Progenitor cell of endocrine pancreas (in vitro differentiated cells): ENCODE measurements at places on chromosomes 7 and 10. TPM values are rescaled to one million over a fixed set of nuclear protein-coding genes. Genes with fewer than 3 reads are reported as not detected.

The AGR2 gene
- total RNA-seq = 25.8 and 56.3 TPM in 2 replicates

The ZPBP gene
- total RNA-seq = not detected in 2 replicates

The CDC14C gene
- total RNA-seq = 0.22 TPM in 1 of 2 replicates, not detected in the other

The CFAP46 gene
- total RNA-seq = 12.5 and 15.4 TPM in 2 replicates

The GNAT3 gene
- not detected in 2 replicates for total RNA-seq

The AASS gene
- total RNA-seq = 70.2 and 76.3 TPM in 2 replicates

The SPDYE2B gene
- total RNA-seq = not detected in 2 replicates

The NEBL gene
- total RNA-seq = 13.2 and 17.2 TPM in 2 replicates

The JCAD gene
- total RNA-seq = 13.4 and 15.8 TPM in 2 replicates

- DNase-seq = no peak
- no peak overlapping the region for H3K27ac ChIP-seq
- no peaks in the 10 kb centered on the region for H3K27me3 ChIP-seq
- peaks cover 5% of the 10 kb centered on the region for H3K4me1 ChIP-seq
These were observed 37.8 kb downstream of the DPCD start for GRCh38 chr10:101625821-101626412.

GRCh38 chr7:150755473-150756099 lies 18.4 kb downstream of the GIMAP5 start:
- H3K27ac ChIP-seq = no peak overlapping the region
- H3K36me3 ChIP-seq = no peaks in the 10 kb centered on the region
- DNase-seq = no peak
- H3K4me1 ChIP-seq = no peaks in the 10 kb centered on the region

- H3K4me1 ChIP-seq = peaks cover 12% of the 10 kb centered on the region
- DNase-seq = no peak
- no peak overlapping the region for H3K4me3 ChIP-seq
- peaks cover 22% of the 10 kb centered on the region for H3K27me3 ChIP-seq
- H3K36me3 ChIP-seq = no peaks in the 10 kb centered on the region
These were observed 59.3 kb downstream of the MKI67 start for GRCh38 chr10:128066870-128067382.

GRCh38 chr7:92835851-92836488 lies 403 bp downstream of the CDK6 start:
- peaks cover 22% of the 10 kb centered on the region for H3K4me1 ChIP-seq
- DNase-seq = no peak
- H3K27me3 ChIP-seq = peaks cover 37% of the 10 kb centered on the region
- peaks cover 1% of the 10 kb centered on the region for H3K36me3 ChIP-seq
- peak overlapping the region; percentile 94 for H3K27ac ChIP-seq

GRCh38 chr7:77200542-77200941 lies 923 bp upstream of the FGL2 start:
- no peak overlapping the region for H3K4me3 ChIP-seq
- H3K36me3 ChIP-seq = no peaks in the 10 kb centered on the region
- H3K27me3 ChIP-seq = peaks cover 9% of the 10 kb centered on the region
- H3K27ac ChIP-seq = no peak overlapping the region
- peaks cover 10% of the 10 kb centered on the region for H3K4me1 ChIP-seq

DNA sequence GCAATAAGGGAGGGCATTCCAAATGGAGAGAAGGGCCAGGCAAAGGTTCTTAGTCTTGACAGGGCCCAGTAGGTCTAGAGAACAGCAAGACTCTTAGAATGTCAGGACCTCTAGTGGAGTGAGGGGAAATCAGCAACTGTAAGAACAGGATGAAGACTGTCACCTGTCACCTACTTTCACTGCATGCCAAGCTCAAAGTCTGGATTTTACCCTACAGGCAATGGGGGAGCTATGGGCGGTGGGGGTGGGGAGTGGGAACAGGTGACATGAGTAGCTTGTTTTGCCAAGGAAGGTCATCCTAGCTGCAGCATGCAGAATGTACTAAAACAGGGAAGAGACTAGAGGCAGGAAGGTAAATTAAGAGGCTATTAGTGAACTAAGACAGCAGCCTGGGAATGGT lies 18.3 kb downstream of the GOT1 start:
- H3K27me3 ChIP-seq = no peaks in the 10 kb centered on the region
- no peak overlapping the region for H3K27ac ChIP-seq
- H3K36me3 ChIP-seq = peaks cover 14% of the 10 kb centered on the region
- no peak for DNase-seq

GRCh38 chr7:5197811-5198210 lies 7.8 kb downstream of the WIPI2 start:
- no peak overlapping the region for H3K4me3 ChIP-seq
- peaks cover 19% of the 10 kb centered on the region for H3K36me3 ChIP-seq
- H3K27ac ChIP-seq = no peak overlapping the region
- DNase-seq = no peak
- H3K4me1 ChIP-seq = peaks cover 5% of the 10 kb centered on the region

DNA sequence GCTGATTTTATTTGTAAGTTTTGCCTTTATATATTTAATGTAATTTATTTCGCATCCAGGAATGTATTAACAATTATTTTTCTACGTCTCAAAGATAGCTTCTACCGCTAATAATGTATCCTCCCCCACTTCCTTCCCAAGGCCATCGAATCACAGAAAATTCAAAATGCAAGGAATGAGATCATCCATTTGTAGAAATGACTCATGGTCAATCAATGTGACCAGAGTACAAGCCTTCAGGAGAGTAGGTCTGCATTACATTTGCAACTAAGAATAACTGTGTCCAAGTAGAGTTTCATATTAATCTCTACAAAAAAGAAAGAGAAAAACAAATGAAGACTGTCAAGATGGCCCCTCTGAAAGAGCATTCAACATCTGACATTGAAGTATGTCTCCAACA lies 205.9 kb upstream of the PHF14 start:
- DNase-seq = no peak
- H3K4me1 ChIP-seq = no peaks in the 10 kb centered on the region
- H3K27me3 ChIP-seq = no peaks in the 10 kb centered on the region

DNA sequence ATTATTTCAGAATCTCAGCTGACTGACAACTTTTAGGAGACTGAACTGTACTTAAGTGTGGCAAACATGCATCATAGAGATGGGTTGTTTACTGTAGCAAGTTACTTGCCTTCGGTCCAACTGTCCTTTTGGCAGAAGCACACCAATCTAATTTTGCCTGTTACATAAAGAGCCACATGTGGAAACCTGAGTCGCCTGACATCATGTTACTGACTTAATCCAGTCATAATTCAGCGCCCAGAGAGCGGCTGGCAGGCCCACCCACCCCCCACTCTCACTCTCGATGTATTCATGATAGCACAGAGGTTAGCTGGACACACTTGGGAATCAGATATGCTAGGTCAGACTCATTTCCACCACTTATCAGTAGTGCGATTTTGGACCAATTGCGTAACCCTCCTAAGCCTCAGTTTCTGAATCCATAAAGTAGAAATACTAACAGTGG lies 57.3 kb upstream of the CAPZA2 start:
- H3K27ac ChIP-seq = no peak overlapping the region
- no peak overlapping the region for H3K4me3 ChIP-seq
- no peak for DNase-seq
- no peaks in the 10 kb centered on the region for H3K36me3 ChIP-seq
- H3K27me3 ChIP-seq = no peaks in the 10 kb centered on the region

DNA sequence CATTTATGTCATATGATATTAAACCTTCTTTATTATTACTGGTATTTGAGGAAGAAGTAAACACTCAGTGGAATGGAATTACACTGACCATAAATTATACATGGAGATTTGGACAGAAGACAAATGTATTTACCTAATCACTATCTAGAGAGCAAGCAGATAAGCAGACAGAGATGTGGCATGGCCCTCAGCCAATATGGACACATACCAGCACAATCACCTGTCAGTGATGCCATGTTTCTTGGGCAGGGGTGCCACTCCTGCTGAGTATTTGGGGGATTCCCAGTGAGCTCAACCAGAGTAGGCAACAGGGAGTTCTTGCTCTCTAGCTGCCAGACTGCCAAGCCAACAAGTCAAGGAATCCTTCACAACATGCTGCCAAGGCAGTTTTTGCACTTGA lies 866.3 kb upstream of the LRRN3 start:
- H3K4me3 ChIP-seq = no peak overlapping the region
- no peak overlapping the region for H3K27ac ChIP-seq
- H3K4me1 ChIP-seq = peaks cover 6% of the 10 kb centered on the region
- H3K27me3 ChIP-seq = no peaks in the 10 kb centered on the region
- DNase-seq = no peak
- no peaks in the 10 kb centered on the region for H3K36me3 ChIP-seq

GRCh38 chr7:54888067-54888733 lies 129.2 kb upstream of the SEC61G start:
- no peak for DNase-seq
- H3K27ac ChIP-seq = peak overlapping the region; percentile 18
- H3K27me3 ChIP-seq = peaks cover 15% of the 10 kb centered on the region
- peaks cover 9% of the 10 kb centered on the region for H3K4me1 ChIP-seq

- H3K27ac ChIP-seq = no peak overlapping the region
- peaks cover 6% of the 10 kb centered on the region for H3K4me1 ChIP-seq
- H3K4me3 ChIP-seq = no peak overlapping the region
- peaks cover 34% of the 10 kb centered on the region for H3K27me3 ChIP-seq
- no peak for DNase-seq
These were observed 315.8 kb upstream of the PHF14 start for GRCh38 chr7:10657837-10658236.

DNA sequence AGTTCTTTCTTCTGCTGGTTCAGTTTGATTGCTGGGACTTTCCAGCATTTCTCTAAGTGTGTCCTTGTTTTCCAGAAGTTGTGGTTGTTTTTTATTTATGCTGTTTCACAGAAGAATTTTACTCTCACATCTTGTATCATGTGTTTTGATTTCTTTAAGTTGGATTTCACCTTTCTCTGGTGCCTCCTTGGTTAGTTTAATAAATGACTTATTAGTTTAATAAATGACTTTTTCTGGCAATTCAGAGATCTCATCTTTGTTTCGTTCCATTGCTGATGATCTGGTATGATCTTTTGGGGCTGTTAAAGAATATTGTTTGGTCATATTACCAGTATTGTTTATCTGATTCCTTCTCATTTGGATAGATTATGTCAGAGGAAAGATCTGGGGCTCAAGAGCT lies 59.8 kb upstream of the CYP2C9 start:
- H3K27me3 ChIP-seq = no peaks in the 10 kb centered on the region
- peaks cover 4% of the 10 kb centered on the region for H3K4me1 ChIP-seq
- H3K36me3 ChIP-seq = no peaks in the 10 kb centered on the region
- H3K4me3 ChIP-seq = no peak overlapping the region
- no peak overlapping the region for H3K27ac ChIP-seq

GRCh38 chr7:79664884-79665676 lies 211.6 kb upstream of the MAGI2 start:
- no peak for DNase-seq
- H3K4me3 ChIP-seq = no peak overlapping the region
- H3K36me3 ChIP-seq = no peaks in the 10 kb centered on the region
- H3K27me3 ChIP-seq = no peaks in the 10 kb centered on the region
- peak overlapping the region; percentile 76 for H3K27ac ChIP-seq
- H3K4me1 ChIP-seq = peaks cover 2% of the 10 kb centered on the region

DNA sequence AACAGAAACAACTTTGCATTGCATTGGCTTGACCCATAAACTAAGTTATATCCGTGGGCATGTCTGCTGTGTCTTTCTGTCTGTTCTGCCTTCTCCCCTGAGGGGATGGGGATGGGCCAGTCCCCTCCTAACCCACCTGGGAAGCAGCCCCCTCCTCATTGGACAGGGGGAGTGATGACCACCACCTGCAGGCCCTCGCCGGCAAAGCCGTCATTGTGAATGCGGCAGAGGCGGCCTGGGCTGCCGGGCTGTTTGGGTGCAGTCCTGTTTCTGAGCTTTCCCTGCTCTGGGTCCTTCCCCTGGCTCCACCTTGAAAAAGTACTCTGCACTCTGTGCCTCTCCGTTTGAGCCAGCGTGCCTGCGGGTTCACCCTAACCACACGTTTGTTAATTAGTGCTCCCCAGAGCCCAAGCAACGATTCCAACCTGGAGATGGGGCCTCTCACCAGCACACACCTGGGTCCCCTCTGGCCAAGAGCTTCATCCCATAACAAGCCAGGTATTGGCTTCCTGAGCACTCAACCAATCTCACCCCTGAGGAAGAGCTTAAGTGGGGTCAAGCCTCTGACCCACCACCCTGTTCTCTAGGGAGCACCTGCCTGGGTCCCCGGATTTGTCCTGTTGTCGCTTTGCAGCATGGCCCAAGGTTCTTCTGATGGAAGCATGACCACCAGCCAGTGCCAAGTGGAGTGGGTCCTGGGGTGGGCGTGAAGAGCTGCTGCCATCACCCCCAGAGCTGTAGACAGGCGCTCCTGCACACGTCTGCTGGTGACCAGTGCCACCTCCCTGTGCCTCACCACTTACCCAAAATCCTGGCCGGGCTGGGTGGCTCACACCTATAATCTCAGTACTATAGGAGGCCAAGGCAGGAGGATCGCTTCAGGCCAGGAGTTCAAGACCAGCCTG lies 39.4 kb upstream of the ZMIZ2 start:
- peaks cover 15% of the 10 kb centered on the region for H3K36me3 ChIP-seq
- H3K4me3 ChIP-seq = no peak overlapping the region
- H3K27me3 ChIP-seq = no peaks in the 10 kb centered on the region
- peaks cover 22% of the 10 kb centered on the region for H3K4me1 ChIP-seq

- peaks cover 4% of the 10 kb centered on the region for H3K4me1 ChIP-seq
- H3K36me3 ChIP-seq = peaks cover 24% of the 10 kb centered on the region
- no peak for DNase-seq
These were observed 79.0 kb upstream of the TMEM168 start for GRCh38 chr7:112869111-112869774.

- H3K36me3 ChIP-seq = peaks cover 3% of the 10 kb centered on the region
- H3K27me3 ChIP-seq = no peaks in the 10 kb centered on the region
- no peaks in the 10 kb centered on the region for H3K4me1 ChIP-seq
- H3K27ac ChIP-seq = no peak overlapping the region
- H3K4me3 ChIP-seq = no peak overlapping the region
These were observed 102.5 kb downstream of the ACTR3B start for GRCh38 chr7:152862006-152862405.

- peaks cover 6% of the 10 kb centered on the region for H3K36me3 ChIP-seq
- H3K27me3 ChIP-seq = no peaks in the 10 kb centered on the region
- H3K27ac ChIP-seq = no peak overlapping the region
- H3K4me3 ChIP-seq = no peak overlapping the region
These were observed 152.8 kb downstream of the NEURL1 start for GRCh38 chr10:103646304-103646703.

DNA sequence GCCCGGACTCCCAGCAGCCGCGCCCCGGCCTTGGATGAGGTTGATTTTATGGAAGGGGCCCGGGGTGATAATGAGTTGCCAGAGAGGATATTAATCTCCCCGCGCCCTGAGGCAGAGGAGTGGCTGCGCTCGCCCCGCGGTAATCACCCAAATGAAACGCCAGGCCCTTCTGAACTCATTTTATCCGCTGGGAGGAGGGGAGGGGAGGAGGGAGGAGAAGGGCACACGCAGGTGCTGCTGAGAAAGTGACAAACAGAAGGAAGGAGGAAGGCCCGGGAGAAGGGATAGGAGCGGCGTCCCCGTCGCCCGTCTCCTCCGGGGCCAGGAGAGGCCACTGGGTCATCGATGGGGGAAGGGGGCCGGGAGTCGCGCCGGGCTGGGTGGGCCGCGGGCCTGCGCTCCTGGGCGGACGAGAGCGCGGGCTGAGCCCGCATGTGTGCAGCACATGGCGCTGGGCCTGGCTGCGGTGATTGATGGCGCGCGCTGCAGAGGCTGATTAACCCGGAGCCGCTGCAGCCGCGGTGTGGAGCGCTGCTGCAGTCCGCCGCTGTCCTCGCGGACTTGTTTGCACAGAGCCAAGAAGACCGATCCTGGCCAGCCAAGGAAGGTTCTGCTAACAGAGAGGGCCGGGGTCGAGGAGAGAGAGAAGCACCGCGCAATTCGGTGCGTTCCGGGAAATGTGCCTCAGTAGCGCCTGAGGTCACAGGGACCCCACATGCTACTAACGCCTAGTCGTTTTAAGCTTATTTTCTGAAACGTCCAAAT lies 6.5 kb downstream of the MNX1 start:
- no peak for DNase-seq
- peaks cover 16% of the 10 kb centered on the region for H3K36me3 ChIP-seq
- H3K4me3 ChIP-seq = no peak overlapping the region
- peaks cover 43% of the 10 kb centered on the region for H3K27me3 ChIP-seq
- H3K27ac ChIP-seq = peak overlapping the region; percentile 88

GRCh38 chr7:25537662-25538375 lies 309.5 kb upstream of the NPVF start:
- peaks cover 10% of the 10 kb centered on the region for H3K27me3 ChIP-seq
- H3K36me3 ChIP-seq = no peaks in the 10 kb centered on the region
- H3K4me3 ChIP-seq = no peak overlapping the region
- no peak overlapping the region for H3K27ac ChIP-seq
- peaks cover 8% of the 10 kb centered on the region for H3K4me1 ChIP-seq
